ENCODE measurements at places on chromosomes 4 and X. TPM values are rescaled to one million over a fixed set of nuclear protein-coding genes. Genes with fewer than 3 reads are reported as not detected.

The SORCS2 gene
- total RNA-seq = 11.5 TPM

The EREG gene
- 1.1 TPM for total RNA-seq

The EMCN gene
- not detected for total RNA-seq

The HAUS7 gene
- 8.3 TPM for total RNA-seq

The RXFP1 gene
- total RNA-seq = not detected

The TRPC5OS gene
- total RNA-seq = not detected

The CXorf65 gene
- not detected for total RNA-seq

The SATL1 gene
- total RNA-seq = not detected

The STIM2 gene
- total RNA-seq = 14.8 TPM

The RPA4 gene
- total RNA-seq = 1.1 TPM

The DCHS2 gene
- total RNA-seq = under 0.01 TPM

The PNMA3 gene
- total RNA-seq = not detected

The MAGEA4 gene
- total RNA-seq = not detected

The ZCCHC4 gene
- 13.4 TPM for total RNA-seq

- no peak within 1 kb of the TSS for H3K4me3 ChIP-seq
- no peak within 1 kb of the TSS for H3K27ac ChIP-seq
- H3K27me3 ChIP-seq = no peaks in the 10 kb centered on the region
- no peaks in the 10 kb centered on the region for H3K36me3 ChIP-seq
- no peak for DNase-seq
Observed at GRCh38 chrX:21658152-21658737, at the start of gene KLHL34. Gene KLHL34 (minus strand): TSS chrX:21658330. CDS start chrX:21657788, 542 bp downstream.

GRCh38 chr4:62960415-62960814, 1448.8 kb downstream of the TECRL start:
- no peaks in the 10 kb centered on the region for H3K36me3 ChIP-seq
- no peak overlapping the region for H3K27ac ChIP-seq
- no peaks in the 10 kb centered on the region for H3K27me3 ChIP-seq
- no peak overlapping the region for H3K4me3 ChIP-seq

- no peak for DNase-seq
- no peaks in the 10 kb centered on the region for H3K27me3 ChIP-seq
- H3K27ac ChIP-seq = no peak overlapping the region
- no peak overlapping the region for H3K4me3 ChIP-seq
- no peaks in the 10 kb centered on the region for H3K4me1 ChIP-seq
Observed at GRCh38 chr4:171891038-171891437, 77.8 kb downstream of the GALNTL6 start.

- H3K36me3 ChIP-seq = peaks cover 3% of the 10 kb centered on the region
- H3K27ac ChIP-seq = no peak overlapping the region
- H3K27me3 ChIP-seq = peaks cover 3% of the 10 kb centered on the region
Observed at GRCh38 chrX:45824471-45824870, 623.8 kb upstream of the DIPK2B start.

DNA sequence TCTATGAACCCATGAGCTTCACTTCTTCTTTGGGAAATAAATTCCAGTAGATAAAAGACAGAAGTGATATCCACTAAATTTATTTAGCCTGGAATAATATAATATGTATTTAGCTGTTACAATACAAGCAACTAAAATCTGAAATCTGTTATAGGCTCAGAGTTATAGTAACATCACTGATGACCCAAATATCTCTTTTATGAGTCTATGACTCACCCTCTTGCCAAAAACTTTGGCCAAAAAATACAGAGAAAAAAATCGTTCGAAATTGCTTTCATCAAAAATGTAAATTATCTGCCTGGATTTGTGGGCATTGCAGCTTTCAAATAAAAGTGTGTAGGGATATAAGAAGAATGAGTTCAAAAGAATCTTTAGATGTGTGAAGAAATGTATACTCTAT, 89.4 kb upstream of the DKK2 start:
- no peak overlapping the region for H3K27ac ChIP-seq
- H3K4me1 ChIP-seq = peaks cover 34% of the 10 kb centered on the region
- DNase-seq = peak; percentile 47
- no peaks in the 10 kb centered on the region for H3K36me3 ChIP-seq
- no peak overlapping the region for H3K4me3 ChIP-seq

DNA sequence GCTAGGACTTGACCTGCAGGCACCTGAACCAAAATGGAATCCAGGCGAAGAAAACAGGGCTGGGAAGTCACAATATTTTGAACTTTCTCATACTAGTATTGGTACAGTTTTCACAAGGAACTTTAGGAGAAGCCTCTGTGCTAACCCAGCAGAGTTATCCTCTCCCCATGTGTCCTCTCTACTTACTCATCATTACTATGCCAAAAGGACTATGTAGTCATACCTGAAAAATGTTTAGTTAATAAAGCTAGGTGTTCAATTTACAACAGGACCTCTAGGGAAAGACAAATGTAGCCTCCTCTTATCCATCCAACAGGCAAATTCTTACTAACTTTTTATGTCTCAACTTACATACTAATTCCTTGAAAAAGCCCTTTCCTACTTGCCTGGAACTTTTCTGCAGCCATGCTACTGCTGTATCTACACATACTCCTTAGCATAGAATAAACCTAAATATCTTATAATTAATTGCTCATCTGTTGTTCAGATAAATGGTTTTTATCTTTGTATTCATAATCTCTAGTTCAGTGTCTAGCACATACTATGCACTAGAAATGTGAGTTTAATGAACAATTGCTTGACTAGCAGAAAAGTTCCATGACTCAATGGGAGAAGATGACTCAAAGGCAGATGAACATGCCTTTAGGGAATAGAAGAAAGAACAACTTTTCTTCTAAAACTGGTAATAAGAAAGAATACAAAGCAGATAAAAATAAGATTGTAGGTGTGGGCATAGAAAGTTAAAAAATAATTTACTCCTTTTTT, 215.5 kb upstream of the VEGFC start:
- H3K27ac ChIP-seq = peak overlapping the region; percentile 73
- peaks cover 47% of the 10 kb centered on the region for H3K4me1 ChIP-seq
- DNase-seq = no peak
- no peaks in the 10 kb centered on the region for H3K27me3 ChIP-seq

DNA sequence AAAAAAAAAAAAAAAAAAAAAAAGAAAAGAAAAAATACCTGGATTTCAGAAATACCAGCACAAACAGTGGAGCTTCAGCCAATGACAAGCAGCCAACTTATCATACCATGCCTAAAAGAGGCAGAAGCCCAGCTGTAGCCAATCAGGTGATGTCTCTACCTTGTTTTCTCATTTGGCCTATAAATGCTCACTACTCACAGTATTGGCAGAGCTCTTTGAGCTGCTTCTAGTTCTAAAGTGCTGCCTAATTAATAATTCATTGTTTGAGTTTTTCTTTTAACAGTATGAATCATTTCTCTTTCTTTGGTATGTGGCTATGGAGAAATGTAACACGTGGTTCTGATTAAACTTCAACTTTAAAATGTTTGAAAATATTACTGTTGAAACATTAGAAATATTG, 188.8 kb upstream of the TECRL start:
- no peak overlapping the region for H3K4me3 ChIP-seq
- H3K27ac ChIP-seq = no peak overlapping the region
- H3K27me3 ChIP-seq = no peaks in the 10 kb centered on the region
- no peak for DNase-seq

DNA sequence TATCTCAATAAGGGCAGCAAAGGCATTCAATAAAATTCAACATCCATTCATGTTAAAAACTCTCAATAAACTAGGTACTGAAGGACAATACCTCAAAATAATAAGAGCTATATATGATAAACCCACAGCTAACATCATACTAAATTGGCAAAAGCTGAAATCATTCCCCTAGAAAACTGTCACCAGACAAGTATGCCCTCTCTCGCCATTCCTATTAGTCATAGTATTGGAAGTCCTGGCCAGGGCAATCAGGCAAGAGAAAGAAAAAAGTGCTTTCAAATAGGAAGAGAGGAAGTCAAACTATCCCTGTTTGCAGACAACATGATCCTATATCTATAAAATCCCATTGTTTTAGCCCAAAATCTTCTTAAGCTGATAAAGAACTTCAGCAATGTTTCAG, 116.8 kb downstream of the TENT5D start:
- H3K36me3 ChIP-seq = no peaks in the 10 kb centered on the region
- H3K27me3 ChIP-seq = no peaks in the 10 kb centered on the region
- H3K27ac ChIP-seq = no peak overlapping the region

- no peaks in the 10 kb centered on the region for H3K4me1 ChIP-seq
- no peak for DNase-seq
- peaks cover 4% of the 10 kb centered on the region for H3K27me3 ChIP-seq
- no peaks in the 10 kb centered on the region for H3K36me3 ChIP-seq
Observed at GRCh38 chrX:38142610-38143009, 78.1 kb downstream of the SRPX start.

GRCh38 chr4:140157341-140157740, 3.4 kb upstream of the MAML3 start:
- H3K27ac ChIP-seq = no peak overlapping the region
- H3K4me3 ChIP-seq = no peak overlapping the region
- peaks cover 5% of the 10 kb centered on the region for H3K4me1 ChIP-seq

GRCh38 chr4:82839624-82840023, 41.0 kb upstream of the SCD5 start:
- H3K4me1 ChIP-seq = no peaks in the 10 kb centered on the region
- H3K4me3 ChIP-seq = no peak overlapping the region
- H3K36me3 ChIP-seq = peaks cover 85% of the 10 kb centered on the region
- no peak for DNase-seq

- DNase-seq = no peak
- no peak overlapping the region for H3K27ac ChIP-seq
- peaks cover 7% of the 10 kb centered on the region for H3K4me1 ChIP-seq
- no peaks in the 10 kb centered on the region for H3K27me3 ChIP-seq
Observed at GRCh38 chr4:127643791-127644190, 11.0 kb downstream of the INTU start.

DNA sequence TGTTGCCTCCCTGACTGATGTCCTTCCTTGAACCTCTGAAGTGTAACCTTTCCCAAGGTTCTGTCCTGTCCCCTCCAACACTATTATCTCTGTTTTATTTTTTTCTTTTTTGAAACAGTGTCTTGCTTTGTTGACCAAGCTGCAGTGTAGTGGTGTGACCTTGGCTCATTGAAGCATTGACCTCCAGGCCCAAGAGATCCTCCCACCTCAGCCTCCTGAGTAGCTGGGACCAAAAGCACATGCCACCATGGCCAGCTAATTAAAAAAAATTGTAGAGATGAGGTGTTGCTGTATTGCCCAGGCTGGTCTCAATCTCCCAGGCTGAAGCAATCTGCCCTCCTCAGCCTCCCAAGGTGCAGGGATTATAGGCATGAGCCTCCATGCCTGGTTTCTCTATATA, 59.0 kb downstream of the EDA start:
- H3K36me3 ChIP-seq = no peaks in the 10 kb centered on the region
- H3K27me3 ChIP-seq = no peaks in the 10 kb centered on the region
- H3K4me3 ChIP-seq = no peak overlapping the region
- no peak overlapping the region for H3K27ac ChIP-seq
- DNase-seq = no peak

DNA sequence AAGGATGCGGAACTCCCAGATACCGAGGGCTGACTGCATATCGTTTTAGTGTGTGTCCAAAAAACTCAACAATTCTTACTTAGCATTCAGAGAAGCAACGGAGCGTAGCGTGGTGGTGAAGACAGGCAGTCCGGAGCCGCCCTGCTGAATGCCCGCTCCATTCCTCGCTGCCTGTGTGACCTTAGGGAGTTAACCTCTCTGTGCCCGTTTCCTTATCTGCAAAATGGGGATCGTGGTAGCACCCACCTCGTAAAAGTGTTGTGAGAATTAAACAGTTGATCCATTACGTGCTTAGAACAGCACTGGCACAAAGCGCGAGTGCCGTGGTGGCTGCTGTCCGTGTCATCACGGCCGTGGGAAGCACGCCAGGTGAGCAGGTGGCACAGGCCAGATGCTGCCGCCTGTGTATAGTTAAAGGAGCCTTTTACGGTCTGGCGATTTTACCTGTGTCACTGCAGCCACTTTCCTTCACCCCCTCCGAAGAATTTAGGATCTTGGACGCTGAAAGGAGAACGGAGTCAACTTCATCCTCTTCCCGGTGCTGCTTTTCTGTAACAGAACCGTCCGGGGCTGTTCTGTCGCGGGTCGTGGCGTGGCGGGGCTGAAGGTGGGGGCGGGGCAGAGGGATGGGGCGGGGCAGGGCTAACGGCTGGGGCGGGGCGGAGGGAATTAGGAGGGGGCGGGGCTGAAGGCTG, 885 bp downstream of the CCDC110 start:
- peak; percentile 91 for DNase-seq
- peaks cover 12% of the 10 kb centered on the region for H3K27me3 ChIP-seq

GRCh38 chrX:40057405-40057804, 40.4 kb downstream of the BCOR start:
- peaks cover 7% of the 10 kb centered on the region for H3K4me1 ChIP-seq
- H3K4me3 ChIP-seq = no peak overlapping the region
- no peak overlapping the region for H3K27ac ChIP-seq
- H3K36me3 ChIP-seq = peaks cover 34% of the 10 kb centered on the region
- no peak for DNase-seq

- H3K36me3 ChIP-seq = peaks cover 3% of the 10 kb centered on the region
- H3K4me1 ChIP-seq = peaks cover 14% of the 10 kb centered on the region
- no peak overlapping the region for H3K4me3 ChIP-seq
- H3K27me3 ChIP-seq = no peaks in the 10 kb centered on the region
Observed at GRCh38 chrX:14864631-14865030, 8.2 kb downstream of the FANCB start.

DNA sequence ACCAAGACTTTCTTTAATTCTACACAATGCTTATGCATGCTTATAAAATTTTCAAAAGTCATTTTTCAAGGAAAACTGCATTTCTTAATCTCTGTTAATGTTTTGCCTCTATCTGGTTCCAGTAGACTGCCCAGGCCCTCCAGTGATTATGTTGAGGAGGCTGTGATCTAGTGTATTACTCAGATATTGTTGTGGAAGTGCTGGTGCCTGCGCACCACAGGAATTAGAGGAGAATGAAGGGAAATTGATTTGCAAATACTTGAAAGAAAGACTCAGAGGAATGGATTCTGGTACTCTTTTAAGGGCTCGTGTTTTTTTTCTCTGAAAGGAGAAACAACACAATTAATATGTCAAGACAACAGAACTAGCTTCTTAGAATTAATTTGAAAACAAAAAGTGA, 1015.1 kb downstream of the RPA4 start:
- no peaks in the 10 kb centered on the region for H3K4me1 ChIP-seq
- H3K36me3 ChIP-seq = no peaks in the 10 kb centered on the region
- no peak overlapping the region for H3K4me3 ChIP-seq
- H3K27me3 ChIP-seq = no peaks in the 10 kb centered on the region

DNA sequence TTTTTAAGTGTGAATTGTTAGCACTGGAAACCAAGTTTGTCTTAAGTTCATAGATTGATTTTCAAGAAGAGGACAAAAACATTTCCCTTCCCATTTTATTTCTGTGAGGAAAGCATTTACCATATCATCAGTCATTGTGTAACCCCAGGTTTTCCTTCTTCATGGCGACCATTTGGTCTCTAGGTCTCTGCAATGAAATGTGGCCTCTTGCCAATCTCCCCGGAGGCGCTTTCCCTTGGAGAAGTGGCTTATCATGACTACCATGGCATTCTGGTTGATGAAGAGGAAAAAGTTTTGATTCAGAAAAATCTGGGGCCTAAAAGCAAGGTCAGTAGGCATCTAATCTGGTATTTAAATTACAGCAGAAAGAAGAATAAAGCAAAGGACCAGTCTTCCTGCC, 54.4 kb downstream of the ADD1 start:
- H3K27me3 ChIP-seq = no peaks in the 10 kb centered on the region
- H3K36me3 ChIP-seq = peaks cover 67% of the 10 kb centered on the region
- no peak overlapping the region for H3K4me3 ChIP-seq

Measured in osteoblast (primary cell).